NCI-H1436 treated with DMSO at 0.1 percent for 48 hours (cell line): ENCODE measurements at places on chromosomes 7 and 10.

GRCh38 chr7:91047636-91048035 lies 216.6 kb upstream of the FZD1 start:
- DNase-seq = no peak

DNA sequence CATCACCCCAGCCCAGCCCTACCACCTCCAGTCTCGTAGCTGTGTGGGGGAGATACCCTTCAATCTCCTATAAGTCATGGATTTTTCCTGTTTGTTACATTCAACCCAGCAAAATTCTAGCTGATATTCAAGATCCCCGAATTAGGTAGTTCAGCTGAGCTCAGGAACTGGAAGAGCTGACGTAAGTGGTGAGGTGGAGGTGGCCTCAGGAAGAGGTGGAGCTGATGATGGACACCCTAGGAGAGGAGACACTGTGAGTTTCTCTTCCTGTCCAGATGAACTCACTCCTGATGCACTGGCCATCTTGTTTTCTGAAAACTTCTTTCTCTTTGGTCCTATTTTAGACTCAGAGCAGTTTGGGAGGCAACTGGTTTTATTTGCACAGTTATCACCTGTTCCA lies 90.5 kb upstream of the PITRM1 start:
- DNase-seq = no peak

DNA sequence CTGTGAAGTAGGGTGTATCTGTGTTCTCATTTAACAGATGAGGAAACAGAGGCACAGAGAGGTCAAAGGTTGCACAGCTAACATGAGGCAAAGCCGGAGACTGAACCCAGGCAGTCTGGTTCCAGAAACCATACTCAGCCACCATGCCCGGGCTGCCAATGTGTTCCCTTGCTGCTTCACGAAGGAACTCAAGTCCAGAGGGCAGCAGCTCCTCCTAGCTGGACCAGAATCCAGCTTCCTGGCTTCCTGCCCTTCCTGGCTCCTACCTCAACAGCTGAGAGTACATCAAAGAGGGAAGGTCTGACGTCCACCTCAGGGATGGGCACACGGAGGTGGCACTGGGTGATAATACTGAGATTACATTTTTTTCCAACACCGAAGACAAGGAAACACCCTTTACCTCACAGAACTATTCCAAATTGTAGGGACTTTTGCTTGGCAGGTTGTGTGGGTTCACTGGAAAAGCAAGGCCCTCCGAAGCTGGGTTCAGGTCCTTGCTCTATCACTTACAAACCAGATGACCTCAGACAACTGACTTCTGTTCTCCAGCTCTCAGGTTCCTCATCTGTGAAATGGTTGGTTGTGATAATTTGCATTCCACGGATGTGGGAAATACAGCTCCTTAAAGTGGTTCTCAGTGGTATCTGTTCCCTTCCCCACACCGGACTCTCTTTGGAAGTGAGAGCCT lies 154.1 kb upstream of the ZMIZ1 start:
- DNase-seq = no peak

DNA sequence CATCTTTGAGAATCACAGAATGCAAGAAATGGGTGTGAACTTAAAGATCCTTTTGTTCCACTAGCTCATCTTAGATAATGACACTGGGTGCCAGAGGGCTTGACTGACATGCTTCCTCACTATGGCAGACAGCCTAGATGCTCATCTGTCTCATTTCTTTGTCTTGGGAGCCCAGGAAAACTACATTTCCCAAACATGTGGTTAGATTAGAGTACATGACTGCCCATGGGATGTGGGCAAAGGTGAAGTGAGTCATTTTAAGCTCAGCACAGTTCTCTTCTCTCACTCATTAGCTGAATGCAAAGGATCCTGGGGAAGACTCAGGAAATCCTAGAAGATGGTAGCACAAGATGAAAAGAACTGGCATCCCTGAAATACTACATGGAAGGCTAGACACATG lies 32.5 kb upstream of the TBX20 start:
- no peak for DNase-seq

DNA sequence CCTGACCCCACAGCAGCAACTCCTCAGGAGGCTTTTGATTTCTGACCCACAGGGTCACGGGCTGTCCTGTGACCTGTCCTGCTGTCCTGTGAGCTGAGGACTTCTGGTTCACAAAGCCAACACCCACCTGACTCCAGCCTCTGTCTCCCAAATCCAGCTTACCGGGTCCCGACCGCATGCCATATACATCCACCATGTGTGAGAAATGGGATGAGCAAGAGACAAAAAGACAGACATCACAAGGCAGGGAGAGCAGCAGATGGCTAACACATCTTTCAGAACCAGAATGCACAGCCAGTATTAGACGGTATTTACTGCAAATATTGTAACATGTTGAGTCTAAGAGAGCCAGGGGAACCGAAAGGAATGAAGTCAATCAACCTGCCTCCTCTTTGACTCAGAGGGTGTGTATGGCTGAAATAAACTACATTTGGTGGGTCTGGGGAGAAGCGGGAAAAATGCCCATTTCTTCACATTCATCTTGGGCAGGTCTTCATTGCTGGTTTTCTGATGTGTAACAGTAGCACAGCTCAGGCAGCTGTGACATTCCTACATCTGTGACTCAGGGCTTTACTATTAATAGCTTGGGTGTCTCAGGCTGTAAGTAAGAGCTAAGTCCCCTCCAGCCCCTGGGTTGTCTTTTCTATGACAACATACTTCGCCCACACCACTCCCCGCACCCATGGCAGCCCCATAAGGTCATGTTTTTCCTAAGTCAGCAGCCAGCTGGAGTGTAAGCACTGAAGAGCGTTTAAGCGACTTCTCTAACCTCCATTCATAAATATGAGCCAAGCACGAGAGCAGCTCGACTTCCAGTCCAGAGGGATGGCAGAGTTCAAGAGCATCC lies 25.0 kb downstream of the ABLIM1 start:
- DNase-seq = no peak

GRCh38 chr10:50604049-50604640 lies 19.6 kb downstream of the SGMS1 start:
- DNase-seq = peak; percentile 35

DNA sequence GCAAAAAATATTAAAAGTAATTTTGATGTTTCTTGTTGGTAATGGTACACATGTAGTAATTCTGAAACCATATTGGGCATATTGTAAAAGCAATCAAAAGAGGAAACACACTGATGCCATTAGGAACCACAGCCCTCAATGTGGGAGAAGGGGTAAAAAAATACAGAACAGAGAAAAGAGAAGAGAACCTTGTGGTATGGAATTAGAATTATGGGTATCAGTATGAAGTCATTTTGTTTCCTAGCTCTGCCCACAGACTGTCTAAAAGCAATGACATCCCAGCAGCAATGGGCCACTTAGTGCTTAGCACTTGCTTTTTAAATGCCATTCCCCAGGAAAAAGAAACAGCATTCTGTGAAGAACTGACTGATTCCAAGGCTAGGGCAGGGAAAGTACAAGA lies 61.5 kb downstream of the CPVL start:
- no peak for DNase-seq

DNA sequence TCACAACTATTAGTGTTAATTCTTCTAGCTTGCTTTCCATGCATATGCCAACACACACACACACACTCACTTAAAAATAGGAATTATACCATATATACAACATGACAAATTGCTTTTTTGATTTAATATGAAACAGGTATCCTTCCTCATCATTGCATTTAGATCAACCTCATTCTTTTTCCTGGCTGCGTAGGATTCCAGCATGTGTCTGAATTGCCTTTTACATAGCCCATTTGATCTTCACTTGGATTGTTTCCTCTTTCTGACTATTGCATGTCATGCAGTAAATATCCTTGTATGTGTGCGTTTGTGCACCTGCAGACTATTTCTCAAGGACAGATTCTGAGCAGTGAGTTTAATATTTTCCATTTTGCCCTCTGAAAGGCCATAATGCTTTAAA lies 28.2 kb downstream of the TACR2 start:
- DNase-seq = no peak

DNA sequence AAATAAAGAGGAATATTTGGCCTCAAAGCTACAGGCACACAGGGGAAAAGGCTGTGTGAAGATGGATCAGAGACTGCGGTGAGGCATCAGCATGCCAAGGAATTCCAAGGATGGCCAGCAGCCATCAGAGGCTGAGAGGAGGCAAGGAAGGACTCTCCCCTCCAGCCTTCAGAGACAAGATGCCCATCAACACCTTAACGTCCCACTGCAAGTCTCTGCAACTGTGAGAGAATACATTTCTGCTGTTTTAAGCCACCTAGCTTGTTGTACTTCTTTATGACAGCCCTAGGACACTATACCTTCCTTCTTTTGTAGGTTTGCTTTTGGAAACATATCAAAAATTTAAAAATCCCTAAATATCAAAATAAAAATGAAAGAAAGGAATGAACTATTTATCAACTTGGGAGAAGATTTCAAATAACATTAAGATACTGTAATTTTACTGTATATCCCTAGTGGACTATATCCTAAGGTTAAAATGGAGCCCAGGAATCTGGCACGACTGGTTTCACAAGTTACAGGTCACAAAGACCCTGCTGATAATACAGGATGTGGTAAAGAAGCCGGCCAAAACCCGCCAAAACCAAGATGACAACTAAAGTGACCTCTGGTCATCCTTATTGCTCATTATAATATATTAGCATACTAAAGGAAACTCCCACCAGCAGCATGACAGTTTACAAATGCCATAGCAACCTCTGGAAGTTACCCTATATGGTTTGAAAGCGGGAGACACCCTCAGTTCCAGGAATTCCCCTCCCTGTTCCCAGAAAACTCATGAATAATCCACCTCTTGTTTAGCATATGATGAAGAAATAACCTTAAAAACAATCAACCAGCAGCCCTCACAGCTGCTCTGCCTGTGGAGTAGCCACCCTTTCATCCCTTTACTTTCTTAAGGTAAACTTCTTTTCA lies 185.2 kb downstream of the AVL9 start:
- no peak for DNase-seq

DNA sequence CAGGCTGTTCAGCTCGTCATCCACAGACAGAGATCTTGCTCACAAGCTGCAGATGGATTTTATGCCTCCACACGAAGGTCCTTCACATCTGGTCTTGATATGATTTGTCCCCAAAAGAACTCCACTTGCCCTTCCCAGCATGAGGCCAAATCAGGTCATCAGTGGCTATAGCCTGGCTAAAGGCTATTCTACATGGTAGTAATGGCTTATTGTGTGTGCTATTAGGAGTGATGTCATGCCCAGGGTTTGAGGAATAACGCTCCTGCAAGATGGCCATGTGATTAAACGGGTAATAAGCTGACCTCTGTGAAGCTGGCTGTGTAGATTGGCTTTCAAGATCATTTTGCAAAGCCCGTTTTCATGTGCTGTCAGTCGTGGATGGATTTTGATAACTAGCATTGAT lies 313.8 kb downstream of the FRMD4A start:
- no peak for DNase-seq

DNA sequence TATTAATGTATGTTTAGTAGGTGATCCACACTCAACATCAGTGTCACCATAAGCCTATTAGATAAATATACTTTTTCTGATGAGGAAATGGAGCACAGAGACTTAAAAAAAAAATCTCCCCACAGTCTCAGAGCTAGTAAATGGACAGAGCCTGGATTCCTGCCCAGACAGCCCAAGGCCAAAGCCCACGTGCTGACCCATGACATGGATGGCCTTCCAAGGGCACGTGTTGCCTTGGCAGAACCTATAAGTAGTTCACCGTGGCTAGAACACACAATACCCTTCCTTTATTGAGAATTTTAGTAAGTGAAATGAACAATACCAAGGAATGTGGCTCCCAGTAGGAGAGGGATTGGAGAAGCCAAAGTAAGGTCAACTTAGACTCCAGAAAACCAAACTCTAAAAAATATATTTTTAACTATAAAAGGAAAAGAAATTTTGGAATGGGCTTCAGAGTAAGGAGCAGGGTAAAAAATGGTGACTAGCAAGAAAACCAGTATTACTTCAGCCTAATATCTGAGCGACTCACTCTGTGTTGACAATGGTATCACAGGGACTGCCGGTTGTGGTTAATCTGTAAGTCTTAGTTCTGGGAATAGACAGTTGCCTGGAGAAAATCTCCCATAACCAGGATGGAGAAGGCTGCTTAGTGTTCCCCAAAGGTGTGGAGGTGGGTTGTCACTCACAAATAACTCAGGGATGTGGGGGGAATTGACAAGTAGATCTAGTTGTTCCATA lies 223.0 kb downstream of the SORCS1 start:
- DNase-seq = no peak

DNA sequence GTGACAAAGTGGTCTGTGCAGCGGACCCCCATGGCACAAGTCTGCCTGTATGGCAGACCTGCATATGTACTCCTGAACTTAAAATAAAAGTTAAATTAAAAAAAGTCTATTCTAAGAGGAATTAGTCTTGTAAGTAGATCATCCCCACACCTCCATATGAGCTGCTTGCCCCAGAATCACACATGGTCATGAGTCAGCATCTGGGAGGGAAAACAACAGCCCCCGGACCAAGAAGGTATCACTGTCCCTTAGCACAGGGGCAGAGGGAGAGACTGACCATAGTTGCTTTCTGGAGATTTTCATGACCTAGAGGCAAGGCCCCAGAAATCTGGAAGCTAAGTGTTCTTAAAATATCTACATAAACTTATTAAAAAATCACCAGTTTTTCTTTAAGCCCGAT lies 86.6 kb upstream of the PDK4 start:
- DNase-seq = no peak

DNA sequence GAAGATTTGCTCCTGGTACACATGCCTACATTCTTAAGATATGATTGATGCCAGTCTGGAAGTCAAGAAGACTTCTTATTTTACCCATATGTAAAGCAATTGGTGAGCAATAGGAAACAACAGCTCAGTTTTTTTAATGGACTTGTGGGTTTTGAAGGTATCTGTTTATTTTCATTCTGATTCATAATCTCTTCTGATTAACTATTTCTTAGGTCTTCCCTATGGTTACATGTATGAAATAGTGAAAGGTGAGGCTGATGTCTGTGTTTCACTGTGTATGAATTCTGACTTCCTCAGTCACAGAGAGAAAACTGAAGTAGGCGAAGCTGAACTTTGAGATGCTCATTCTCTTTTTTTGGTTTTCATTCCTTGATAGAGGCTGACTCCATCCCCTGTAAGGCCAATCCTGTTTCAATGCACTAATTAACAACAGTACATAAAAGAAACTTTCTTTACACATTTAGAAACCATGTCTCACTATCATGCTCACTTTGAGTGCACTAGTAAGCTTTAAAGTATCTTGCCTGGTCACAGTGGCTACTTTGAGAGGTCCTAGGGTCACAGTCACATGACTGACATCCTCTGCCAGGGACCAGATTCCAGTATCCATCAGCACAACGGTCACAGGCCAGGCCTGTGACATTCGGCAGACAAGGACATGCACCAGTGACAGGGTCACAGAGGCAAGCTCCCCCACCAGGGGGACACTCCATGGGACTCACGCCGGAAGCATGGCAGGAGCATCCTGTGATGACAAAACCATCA lies 59.5 kb upstream of the LAMB1 start:
- no peak for DNase-seq

GRCh38 chr10:7333961-7334641 lies 76.7 kb downstream of the SFMBT2 start:
- DNase-seq = no peak

GRCh38 chr10:57699944-57700343 lies 567.8 kb downstream of the IPMK start:
- DNase-seq = no peak

- DNase-seq = no peak
Observed at GRCh38 chr7:157432541-157432956, 95.7 kb downstream of the DNAJB6 start.

GRCh38 chr10:85891472-85891871 lies 475.1 kb downstream of the GRID1 start:
- DNase-seq = no peak

GRCh38 chr7:86950360-86950759 lies 109.1 kb downstream of the ELAPOR2 start:
- no peak for DNase-seq
